ENCODE measurements at places on chromosomes 1 and 21.

DNA sequence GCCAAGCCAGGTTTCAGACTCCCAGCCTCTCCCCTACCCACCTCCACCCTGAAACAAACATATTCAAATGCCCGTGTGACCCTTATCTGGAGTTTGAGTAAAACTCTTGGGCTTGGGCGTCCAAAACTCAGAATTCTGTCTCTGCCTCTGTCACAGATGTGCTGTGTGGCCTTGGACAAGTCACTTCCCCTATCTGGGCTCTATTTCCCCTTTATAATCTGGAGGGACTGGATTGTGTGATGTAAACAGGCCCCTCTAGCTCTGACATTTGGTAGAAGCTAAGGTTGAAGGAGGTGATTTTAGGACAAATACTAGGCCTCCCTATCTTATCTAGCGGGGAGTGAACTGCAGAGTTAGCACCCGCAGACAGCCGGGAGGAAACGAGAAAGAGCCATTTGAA lies 67.5 kb downstream of the IGSF21 start:
- DNase-seq, result no peak

DNA sequence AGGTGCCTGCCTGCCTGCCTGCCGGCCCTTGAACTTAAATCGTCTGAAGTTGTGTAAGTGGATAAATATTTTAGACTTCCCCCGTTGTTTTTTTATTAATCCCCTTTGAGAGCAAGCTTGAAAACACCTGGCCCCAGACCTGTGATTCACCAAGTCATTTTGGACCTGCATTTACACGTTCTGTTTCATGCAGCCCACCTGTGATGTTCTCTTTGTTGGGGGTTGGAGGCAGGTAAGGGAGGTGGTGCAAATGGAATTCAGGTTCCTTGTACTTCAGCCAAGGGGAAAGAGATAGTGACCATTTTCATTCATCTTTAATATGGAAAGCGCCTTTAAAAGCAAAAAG lies 1.2 kb downstream of the SLC37A1 start:
- DNase-seq, result no peak

- DNase-seq, result no peak
These were observed 213.0 kb downstream of the LMX1A start for GRCh38 chr1:165143437-165144065.

DNA sequence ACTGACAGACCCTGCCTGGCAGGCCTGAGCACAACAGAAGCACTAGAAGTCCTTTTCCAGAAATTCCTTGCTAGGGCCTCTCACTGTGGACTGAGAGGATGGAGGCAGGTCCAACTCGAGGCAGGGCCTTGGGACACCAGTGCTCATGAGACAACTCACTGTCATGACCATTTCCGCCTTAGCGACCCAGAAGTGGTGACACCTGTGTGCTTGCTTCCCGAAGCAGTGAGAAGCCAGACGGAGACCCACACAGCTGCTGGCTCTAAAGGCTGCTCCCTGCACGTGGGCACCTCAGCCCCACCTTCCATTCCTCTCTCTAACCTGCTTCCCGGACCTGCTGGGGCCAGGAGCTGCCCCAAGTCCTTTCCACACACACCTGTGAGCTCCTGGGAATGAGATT lies 33.0 kb downstream of the KCNC4 start:
- no peak for DNase-seq

DNA sequence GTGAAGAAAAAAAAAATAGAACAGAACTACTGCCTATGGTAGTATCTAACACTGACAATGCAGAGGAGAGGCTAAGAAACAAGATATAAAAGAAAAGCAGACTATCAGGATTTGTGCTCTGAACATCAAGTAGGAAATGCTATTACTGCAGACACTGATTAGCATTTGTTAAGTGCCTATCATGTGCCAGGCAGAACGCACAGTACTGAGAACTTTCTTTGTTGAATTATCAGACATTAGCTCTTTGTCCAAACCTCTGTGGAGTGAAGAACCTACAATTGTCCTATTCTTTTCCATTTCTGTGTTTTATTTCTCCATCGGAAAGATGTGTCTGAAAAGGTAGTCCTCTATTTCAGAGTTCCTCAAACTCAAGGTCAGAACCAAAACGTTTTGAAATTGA lies 30.5 kb upstream of the DISP1 start:
- no peak for DNase-seq

DNA sequence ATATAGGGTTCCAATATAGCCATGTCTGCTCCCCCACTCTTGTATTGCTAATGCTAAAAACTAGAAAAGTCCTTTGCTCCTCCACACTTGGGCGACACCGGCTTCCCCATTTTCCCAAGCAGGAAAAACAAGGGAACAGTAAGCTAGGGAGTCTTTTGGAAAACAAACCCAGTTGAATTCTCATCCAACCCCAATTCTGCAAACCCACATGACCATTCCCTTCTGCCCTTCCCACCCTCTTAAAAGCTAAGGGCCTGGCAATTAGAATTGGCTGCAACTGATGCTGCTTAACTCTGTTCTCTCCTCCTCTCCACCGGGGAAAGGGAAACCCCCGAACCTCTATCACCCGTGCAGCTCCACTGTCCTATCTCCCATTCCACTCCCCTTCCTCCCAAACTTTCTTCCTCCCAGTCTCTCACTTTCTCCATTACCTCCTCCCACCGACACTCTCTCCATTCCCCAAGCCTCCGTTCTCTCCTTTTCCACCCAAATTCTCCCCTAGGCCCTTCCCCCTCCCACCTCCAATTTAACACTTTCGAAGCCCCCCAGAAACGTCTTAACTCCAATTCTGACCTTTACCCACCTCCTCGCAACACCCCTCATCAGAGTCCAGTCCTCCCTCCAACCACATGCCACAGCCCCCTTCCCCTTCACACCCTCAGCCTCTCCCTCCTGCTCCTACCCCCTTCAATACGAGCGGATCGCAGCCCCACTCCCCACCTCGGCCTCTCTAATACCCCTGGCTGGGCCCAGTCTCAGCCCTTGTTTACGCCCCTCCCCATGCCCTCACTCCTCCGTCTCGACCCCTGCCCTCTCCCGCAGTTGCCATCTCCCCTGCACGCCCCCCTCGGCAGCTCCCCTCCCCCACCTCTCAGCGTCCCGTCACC lies 701 bp downstream of the DEDD start:
- DNase-seq, result no peak

DNA sequence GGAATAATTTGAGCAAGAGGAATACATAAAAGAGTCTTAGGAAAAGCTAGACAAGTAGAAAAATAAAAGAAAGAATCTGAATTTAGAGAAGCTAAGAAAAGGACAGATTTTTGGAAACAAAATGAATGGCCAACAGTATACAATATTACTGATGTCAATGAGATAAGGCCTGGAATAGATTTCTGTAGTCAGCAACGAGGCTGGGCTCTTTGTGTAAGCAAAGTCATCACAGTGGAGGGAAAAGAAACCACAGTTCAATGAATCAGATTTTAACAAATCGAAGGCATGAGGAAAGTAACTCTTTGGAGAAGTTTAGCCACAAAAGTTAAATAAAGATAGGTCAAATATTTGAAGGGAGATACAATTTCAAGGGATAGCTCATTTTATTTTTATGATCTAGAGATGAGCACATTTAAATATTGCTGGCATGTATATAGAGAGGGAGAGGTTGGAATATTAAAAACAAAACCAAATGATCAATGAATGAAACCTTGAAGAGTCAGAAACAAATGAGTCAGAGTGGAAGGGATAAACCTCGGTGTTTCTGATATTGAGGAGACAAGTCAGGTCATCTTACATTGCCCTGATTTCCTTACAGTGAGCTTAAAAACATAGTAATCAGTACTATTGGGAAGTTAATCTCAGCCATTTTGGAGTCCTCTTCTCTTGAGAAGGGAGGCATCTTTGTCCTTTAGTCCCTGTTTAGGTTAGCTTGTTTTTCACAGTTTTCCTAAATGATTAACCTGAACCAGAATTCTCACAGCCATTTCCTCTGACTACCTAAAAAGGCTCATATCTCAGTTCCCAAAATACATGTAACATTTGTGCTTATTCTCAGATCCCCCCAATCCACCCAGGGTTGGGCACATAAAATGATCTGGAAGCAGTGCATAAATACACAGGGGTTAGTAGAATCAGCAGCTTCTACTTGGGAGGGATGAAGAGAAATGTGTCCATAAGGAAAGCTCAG lies 620.0 kb upstream of the B3GALT2 start:
- DNase-seq, result no peak

- no peak for DNase-seq
These were observed at the start of gene OR10T2 for GRCh38 chr1:158398818-158399514. Gene OR10T2, minus strand, starts transcription at chr1:158399466. Its CDS starts 0 bp downstream, at chr1:158399466.

DNA sequence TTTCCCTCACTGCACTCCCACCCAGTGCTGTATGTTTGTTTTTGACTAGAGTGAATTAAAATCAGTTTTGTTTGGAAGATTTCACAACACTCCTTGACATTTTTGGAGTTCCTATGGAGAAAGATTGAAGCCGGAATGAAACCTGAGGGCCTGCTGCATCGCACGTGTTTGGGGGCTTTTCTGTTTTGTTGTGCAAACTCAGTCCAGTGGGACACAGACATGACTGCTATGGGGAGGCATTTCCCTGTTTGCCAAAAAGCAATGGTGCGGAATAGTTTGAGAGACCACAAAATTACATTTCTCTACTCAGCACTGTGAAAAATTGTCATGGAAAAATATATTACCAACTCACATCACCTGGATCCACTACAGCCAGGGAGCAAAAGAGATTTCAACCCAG lies 43.8 kb upstream of the KCNE2 start:
- DNase-seq, result no peak

DNA sequence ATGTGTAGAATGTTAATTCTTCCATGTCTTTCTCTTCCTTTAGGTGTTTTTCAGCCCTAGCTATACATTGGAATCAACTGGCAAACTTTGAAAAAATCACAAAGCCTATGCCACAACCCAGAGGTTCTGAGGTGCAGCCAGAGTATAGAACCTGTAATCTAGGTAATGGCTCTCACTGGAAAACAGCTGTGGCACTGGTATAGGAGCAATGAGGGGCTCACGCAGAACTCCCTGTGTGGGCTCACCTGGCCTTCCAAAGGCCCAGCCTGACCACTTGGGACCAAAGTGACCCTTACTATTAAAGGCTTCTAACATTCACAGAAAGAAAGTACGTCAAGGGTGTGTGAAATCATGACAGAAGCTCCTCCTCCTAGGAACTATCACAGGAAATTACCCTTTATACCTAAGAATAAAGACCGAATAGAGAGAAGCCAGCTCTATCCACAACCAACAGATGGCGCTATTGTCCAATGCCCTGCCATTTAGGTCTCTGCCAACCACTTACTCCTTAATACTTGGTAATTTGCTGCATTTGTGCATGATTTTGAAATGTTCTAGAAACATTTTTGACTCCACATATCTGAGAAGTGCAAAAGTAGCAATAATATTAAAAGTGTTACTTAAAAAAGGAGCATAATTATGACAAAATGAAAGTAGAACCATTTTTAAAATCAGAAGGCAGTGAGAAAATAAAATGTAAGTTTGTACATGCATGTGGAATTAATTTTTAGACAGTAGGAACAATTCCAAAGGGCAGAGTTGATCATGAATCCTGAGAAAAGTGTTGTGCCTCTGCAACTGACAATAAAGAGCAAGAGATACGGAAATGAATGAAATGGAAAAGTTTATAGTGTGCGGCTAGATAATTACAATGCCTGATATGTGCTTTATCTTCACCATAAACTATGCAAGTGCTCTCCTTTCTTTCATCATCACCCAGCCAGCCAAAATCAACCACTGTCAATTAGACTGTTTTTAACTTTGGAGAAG lies 93.1 kb upstream of the HAO2 start:
- DNase-seq, result no peak

DNA sequence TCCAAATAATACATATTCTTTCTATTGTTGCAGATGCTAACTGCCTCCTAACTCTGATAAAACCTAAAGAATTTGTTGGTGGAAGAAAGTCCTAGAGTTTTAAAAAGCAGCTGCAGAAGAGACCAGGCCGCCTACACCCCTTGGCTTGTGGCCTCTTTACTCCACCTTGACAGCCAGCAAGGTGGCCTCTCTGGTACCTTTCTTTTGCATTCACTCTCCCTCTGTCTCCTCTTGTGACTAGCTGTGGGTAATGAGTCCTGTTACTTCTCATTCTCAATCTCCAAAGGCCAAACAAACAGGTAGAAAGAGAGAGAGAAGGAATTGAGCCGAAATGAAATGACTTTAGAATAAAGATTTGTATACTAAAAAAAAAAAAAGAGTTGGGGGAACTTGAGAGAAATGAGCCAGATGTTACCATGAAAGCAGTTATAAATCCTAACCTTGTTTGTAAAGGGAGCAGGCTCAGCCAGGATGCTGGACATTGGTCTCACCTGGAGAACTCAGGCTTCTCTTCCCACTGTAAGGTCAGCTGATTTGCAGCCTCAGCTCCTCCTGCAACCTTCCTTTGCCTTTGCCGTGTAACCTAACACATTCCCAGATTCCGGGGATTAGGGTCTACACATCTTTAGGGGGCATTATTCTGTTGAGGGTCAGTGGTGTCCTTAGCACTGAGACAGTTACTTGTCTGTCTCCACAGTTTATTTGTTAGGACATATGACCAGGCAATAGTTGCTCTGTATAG lies 164.1 kb upstream of the IRF2BP2 start:
- DNase-seq, result no peak

DNA sequence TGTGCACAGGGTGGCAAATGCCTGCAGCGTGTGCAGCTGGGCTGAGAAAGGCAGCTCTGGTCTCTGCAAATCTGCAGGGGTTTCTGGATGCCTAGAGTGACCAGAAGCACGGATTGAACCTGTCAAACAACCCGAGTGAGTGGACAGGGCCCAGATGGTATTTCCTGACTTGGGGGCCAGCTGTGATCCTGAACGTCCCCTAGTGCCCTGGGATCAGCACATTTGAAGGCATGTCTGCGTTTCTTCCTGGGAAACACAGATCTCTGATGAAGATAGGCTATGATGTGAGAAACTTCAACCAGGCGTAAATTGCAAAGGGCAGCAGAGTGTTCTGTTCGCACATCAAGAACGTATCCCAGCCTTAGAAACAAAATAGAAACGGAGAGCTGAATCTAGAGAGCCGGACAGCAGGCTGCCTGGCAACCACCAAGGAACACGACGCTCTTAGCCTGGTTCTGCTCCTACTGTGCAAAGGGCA lies 163.1 kb downstream of the KCNJ6 start:
- DNase-seq, result no peak

DNA sequence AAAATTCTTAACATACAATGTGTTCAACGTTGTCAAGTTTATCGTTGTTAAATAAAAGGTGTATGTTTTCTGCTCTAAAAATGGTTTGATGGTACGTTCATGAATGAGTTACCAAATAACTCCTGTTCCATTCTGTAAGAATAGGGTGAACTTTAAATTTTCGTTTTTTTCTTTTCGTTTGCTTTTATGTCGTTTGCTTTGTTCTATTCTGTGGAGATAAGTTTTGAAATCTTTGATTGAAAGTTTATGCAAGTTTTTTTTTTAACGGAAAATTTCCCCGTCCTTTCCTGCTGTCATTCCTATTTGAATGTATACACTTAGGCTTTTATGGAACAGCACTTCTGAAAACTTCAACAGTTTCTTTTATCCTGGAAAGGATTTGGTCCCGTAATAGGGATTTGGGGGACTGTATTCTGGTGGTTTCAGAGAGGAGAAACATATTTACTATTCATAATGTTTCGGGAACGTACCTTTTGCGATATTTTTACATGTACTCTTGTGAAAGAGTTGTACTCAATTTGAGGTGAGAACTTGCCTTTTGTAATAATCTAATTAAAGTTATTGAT lies 1.7 kb downstream of the DR1 start:
- DNase-seq, result no peak

- peak; percentile 39 for DNase-seq
These were observed 13.0 kb downstream of the SOX13 start for GRCh38 chr1:204085876-204086275.

Data from chondrocyte (in vitro differentiated cells).